ENCODE measurements at places on chromosomes 2 and 18. TPM values are rescaled to one million over a fixed set of nuclear protein-coding genes. Genes with fewer than 3 reads are reported as not detected.

AQP12A gene
- not detected for total RNA-seq

HADHB gene
- total RNA-seq: 159 TPM

ASAP2 gene
- total RNA-seq: 52.2 TPM

METTL8 gene
- 5.7 TPM for total RNA-seq

C2orf92 gene
- 4.0 TPM for total RNA-seq

UPP2 gene
- total RNA-seq: not detected

RAB6C gene
- total RNA-seq: not detected

NPPC gene
- total RNA-seq: 0.16 TPM

IL36A gene
- not detected for total RNA-seq

SNORC gene
- total RNA-seq: 0.63 TPM

SFTPB gene
- total RNA-seq: not detected

POTEJ gene
- 0.16 TPM for total RNA-seq

C2orf80 gene
- not detected for total RNA-seq

OTOF gene
- 11.8 TPM for total RNA-seq

ZNF385B gene
- not detected for total RNA-seq

FBLN7 gene
- 4.4 TPM for total RNA-seq

CPLX4 gene
- not detected for total RNA-seq

SALL3 gene
- total RNA-seq: not detected

SERPINB11 gene
- not detected for total RNA-seq

SDC1 gene
- 1.4 TPM for total RNA-seq

SLC14A1 gene
- 0.32 TPM for total RNA-seq

OTOS gene
- not detected for total RNA-seq

EGR4 gene
- not detected for total RNA-seq

INPP4A gene
- 16.7 TPM for total RNA-seq

GALNT14 gene
- 0.13 TPM for total RNA-seq

DSEL gene
- 2.6 TPM for total RNA-seq

FSIP2 gene
- 0.44 TPM for total RNA-seq

VIL1 gene
- total RNA-seq: not detected

RAMP1 gene
- 0.25 TPM for total RNA-seq

CENPA gene
- total RNA-seq: 6.7 TPM

PLCL1 gene
- total RNA-seq: 2.0 TPM

PCGF1 gene
- 9.7 TPM for total RNA-seq

STRN gene
- 14.7 TPM for total RNA-seq

TXNDC2 gene
- total RNA-seq: not detected

IGFBP5 gene
- total RNA-seq: 0.82 TPM

C2orf66 gene
- 0.06 TPM for total RNA-seq

VAMP8 gene
- 6.2 TPM for total RNA-seq

NPHP1 gene
- 1.9 TPM for total RNA-seq

ADRA2B gene
- total RNA-seq: not detected

IL18R1 gene
- 0.82 TPM for total RNA-seq

TBR1 gene
- total RNA-seq: not detected

TRIM54 gene
- 3.1 TPM for total RNA-seq

FAM210A gene
- total RNA-seq: 38.9 TPM

TMEM200C gene
- total RNA-seq: not detected

LYPD1 gene
- total RNA-seq: 3.1 TPM

KLHL30 gene
- total RNA-seq: not detected

TNS1 gene
- 15.7 TPM for total RNA-seq

ADAM23 gene
- 3.2 TPM for total RNA-seq

XDH gene
- total RNA-seq: not detected

LYG2 gene
- total RNA-seq: not detected

ZNF892 gene
- 3.6 TPM for total RNA-seq

EMILIN1 gene
- 2.3 TPM for total RNA-seq

SIGLEC15 gene
- not detected for total RNA-seq

ANO7 gene
- total RNA-seq: 0.32 TPM

SP5 gene
- total RNA-seq: not detected

FASTKD1 gene
- 27.2 TPM for total RNA-seq

TMX3 gene
- total RNA-seq: 123 TPM

G6PC2 gene
- total RNA-seq: not detected

GKN2 gene
- total RNA-seq: not detected

RNU2-63P gene
- 14.6 TPM for total RNA-seq
